Hematopoietic multipotent progenitor cell treated with erythropoietin and hydrocortisone succinate and interleukin-3 and kit ligand, for 17 days (in vitro differentiated cells): ENCODE measurements at places on chromosomes 6 and 20.
A peak's percentile ranks its signal among the peaks of the same experiment; 100 is the strongest.

- peak; percentile 60 for DNase-seq
These were observed 100.0 kb upstream of the RIPOR2 start for GRCh38 chr6:25035512-25036435.

DNA sequence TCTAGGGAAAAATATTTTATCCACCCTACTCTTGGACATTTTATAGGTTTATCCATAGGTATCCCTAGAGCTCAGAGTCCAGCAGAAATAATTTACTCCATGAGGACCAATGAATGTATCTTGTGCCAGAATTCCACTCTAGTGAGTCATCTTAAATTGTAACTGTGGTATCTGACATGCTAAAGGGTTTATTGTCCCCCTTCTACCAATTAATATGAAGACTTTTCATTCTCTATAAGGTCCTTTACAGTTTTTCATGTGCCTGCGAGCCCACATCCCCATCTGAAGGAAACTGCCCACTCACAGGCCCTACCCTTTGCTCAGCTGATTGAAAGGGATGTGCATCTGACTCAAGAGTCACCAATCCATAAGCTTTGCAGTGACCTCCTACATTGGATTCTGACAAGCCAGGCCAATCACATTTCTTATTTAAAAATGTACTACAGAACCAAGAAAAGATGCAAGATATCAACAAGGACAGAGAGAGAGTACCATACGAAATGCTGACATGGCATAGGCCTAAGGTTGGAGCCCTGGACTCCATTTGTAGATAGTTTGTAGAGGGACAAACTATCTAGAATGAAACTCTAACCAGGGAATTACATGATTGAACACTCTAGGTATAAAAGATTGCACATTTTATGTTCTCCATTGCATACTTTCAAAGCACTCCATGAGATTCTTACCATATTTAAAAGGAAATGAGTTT, 93.4 kb upstream of the DEFB112 start:
- no peak for DNase-seq

DNA sequence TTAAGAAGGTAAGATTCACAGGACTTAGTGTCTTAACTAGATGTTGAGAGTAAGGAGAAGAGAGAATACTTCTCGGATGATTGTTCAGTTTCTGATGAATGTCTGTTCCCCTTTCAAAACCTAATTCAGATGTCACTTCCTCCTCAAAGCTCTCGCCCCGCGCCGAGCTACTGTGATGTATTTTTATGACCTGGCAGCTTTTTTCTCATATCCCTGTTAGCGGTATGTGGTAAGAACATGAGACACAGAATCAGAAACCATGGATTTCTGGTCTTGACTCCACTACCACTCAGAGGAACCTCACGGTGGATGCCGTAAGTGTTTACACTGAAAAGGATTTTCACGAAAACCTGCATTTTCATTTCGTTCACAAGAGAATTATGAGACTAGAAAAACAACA, 48.4 kb downstream of the CEP43 start:
- no peak for DNase-seq

GRCh38 chr20:15036948-15037347, 699.5 kb upstream of the FLRT3 start:
- no peak for DNase-seq

- no peak for DNase-seq
These were observed 83.1 kb downstream of the IYD start for GRCh38 chr6:150451807-150452427.

DNA sequence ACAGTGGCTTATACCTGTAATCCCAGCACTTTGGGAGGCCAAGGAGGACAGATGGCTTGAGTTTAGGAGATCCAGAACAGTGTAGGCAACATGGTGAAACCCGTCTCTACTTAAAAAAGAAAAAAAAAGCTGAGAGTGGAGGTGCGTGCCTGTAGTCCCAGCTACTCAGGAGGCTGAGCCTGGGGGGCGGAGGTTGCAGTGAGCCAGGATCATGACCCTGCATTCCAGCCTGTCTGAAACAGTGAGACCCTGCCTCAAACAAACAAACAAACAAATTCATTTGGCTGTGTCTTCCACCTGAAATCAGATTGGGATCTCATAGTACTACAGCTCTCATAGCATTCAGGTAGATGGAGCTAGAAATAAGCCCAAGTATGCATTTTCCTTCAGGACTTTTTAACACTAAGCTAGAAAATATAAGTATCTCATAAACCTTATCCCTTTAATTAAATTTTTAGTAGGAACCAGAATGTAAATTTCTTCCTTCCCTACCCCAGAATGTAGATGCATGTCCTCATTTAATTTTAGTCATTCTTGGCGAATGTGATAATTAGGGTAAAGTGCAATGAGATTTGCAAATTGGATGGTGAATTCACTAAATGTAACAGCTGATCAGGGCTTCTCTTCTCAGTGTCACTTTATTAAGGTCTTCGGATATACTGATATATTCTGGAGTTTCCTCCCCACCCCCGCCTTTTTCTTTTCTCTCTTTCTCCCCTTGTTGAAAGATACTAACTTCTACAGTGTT, 190.4 kb downstream of the CDKAL1 start:
- no peak for DNase-seq

DNA sequence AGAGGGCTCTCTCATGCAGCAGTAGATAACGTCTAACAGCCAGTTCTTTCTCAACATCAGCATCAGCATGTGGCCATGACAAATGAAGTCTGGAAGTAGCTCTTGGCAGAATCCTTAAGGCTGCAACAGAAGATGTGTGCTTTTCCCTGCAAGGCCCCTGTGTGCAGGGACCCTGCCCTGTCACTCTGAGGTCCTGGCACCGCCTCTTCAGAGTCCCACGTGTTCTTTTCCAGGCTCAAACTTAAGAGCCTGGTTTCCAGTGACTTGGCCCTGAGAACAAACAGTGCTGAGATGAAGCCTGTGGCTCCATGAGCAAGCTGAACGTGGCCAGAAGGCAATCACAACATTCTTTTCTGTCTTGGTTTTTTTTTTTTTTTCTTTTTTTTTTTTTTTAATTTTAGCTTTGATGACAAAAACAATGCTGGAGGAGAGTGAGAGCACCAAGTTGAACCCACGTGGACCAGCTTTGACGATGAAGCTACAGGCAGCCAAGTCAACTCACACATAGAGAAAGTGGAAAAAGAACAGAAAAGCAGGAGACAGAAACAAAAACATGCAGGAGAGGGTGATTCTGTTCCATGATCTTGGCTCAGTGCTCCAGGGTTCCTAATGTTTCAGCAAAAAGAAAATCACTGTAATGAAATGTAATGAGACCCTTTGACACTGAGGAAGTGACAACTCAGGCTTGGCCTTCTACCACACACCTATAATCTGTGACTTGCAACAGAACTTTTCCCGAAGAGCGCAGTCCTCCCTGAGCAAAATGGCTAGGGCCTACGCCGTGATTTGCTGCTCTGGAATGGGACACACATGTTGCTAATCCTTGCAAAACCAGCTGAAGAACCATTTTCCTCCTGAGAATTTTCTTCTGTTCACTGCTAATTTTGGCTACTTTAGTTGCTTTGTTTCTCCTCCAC, 86.1 kb downstream of the FOXC1 start:
- no peak for DNase-seq

DNA sequence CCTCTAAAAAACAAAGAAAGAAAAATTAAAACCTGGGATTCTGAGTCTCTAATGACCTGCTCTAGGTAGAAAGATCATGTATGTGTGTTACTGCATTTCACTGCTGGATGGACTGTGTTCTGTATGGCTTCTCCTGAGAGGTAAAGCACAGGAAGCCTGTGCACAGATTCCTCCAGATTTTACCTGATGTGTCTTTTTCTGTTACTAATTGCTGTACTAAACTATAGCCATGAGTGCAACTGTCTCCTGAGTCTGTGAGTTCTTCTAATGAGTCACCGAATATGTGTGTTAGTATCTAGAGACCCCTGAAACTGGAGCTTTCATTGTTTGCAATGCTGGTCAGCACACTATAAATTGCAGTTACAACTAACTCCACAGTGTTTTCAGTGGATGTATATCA, 270.8 kb downstream of the CDKAL1 start:
- no peak for DNase-seq

- no peak for DNase-seq
These were observed 95.6 kb downstream of the CTNNBL1 start for GRCh38 chr20:37789408-37789807.

DNA sequence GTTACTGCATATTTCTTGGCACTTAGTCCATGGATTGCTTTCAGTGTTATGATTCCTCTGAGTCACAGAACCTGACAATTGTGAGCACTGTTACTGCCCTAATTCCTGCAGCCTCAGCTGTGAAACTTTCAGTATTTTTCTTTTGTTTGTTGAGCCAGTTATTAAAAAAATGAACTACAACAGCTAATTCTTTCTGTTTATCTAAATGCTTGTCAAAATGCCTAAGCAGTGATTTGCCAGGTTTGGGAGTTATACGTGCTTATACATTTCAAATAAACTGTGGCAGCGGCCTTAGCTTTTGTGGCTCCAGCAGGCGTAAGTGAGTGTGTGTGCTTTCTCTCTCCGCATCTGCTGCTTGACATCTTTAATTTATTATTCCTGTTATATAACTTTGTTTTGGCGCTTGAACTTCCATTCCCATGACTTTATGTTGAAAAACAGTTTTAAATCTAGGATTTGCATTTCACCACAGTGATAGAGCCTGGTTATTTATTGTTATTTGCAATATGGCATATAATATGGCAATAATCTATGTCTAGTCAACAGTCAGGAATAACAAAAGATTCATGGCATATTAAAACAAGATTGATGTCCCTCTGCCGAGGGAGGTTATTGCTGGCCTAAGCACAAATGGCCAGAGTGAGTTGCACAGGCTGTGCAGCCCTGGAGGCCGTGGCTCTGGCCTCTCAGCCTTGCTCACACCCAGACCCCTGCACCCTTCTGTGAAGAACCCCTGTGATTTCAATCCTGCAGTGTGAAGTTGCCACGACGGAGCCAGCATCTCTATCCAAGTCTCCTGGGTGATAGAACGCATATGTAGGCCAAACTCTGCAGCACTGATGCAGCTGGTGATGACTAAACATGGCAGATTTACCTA, 303.4 kb downstream of the THBS2 start:
- DNase-seq = no peak

GRCh38 chr6:75619230-75619899, 17.7 kb downstream of the SENP6 start:
- no peak for DNase-seq

DNA sequence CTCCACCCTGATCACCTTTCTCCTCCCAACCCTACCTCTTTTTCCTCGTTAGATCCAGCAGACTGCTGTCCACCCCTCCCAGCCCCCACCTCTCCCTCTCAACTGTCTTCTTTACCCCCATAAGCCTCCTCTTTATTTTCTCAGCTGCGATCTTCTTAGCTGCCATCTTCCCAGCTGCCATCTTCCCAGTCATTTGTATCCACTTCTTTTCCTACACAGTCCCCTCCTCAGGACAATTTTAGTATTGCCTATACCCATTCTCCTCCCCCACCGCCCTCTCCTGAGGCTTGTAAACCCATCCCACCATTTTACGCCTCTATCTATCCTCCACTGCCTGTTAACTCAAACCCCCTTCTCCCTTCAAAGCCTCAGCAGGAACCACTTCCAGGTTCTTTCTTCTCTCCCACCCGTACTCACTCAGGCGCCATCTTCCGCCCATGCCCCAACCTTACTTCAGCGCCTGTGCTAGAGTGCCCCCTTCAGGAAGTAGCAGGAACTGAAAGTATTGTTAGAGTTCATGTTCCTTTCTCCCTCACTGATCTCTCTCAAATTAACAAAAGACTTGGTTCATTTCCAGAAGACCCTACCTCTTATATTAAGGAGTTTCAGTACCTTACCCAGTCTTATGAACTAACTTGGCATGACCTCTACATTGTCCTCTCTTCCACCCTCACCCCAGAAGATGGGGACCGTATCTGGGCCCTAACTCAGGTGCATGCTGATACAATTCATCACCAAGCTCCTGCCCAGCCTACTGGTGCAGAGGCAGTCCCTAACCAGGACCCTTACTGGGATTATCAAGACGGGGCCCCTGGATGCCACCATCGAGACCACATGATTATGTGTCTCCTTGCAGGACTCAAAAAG, 236.0 kb downstream of the ADGRG6 start:
- DNase-seq = peak; percentile 8

DNA sequence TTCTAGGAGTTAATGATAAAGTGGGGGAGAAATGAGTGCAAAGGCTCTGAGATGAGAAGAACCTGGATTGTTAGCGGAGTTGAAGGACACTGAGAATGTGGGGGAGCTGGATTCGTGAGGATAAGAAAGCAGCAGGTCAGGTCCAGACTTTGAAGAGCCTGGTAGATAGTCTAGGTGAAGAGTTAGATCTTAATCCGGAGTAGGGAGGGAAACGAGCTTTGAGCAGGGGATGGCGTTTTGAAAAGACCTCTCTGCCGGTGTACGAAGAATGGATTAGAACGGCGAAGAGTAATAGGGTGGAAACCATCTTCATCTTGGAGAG, 487 bp upstream of the PHF20 start:
- no peak for DNase-seq

- no peak for DNase-seq
These were observed 212.9 kb downstream of the COL19A1 start for GRCh38 chr6:70079241-70079640.

GRCh38 chr20:33280000-33280680, 2.9 kb upstream of the BPIFB1 start:
- no peak for DNase-seq

DNA sequence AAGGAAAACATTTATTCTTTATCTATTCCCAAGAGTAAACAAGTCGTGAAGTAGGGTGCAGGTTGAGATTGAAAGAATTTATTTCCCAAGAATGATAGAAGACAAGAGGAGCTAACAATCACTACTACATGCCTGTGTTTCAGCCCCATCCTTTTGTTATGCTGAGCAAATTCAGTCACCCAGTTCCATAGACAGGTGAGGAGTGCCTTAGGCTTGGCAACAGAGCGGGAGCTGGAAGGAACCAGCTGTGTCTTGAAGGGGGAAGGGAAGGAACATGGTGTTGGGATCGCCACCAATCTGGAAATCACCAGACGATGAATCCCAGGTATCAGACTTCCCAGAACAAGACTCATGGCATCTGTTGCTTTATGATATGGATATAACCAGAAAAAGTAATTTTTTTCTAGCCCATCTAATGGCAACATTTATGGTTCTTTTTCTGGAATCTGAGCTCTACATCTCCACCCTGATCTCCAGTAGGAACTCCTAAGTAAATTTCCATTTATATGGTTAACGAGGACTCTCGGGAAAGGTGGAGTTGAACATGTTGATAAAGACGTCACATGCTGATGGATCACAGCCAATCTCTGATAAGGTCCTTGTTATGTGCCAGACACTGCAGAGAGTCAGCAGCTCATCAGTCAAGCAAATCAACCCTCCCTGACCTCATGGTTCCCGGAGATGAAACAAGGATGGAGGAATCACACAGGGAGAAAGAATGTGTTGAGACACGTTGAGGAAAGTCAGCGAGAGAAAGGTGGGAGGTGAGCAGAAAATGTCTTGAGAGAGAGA, 344.9 kb downstream of the SMOC2 start:
- DNase-seq = no peak

DNA sequence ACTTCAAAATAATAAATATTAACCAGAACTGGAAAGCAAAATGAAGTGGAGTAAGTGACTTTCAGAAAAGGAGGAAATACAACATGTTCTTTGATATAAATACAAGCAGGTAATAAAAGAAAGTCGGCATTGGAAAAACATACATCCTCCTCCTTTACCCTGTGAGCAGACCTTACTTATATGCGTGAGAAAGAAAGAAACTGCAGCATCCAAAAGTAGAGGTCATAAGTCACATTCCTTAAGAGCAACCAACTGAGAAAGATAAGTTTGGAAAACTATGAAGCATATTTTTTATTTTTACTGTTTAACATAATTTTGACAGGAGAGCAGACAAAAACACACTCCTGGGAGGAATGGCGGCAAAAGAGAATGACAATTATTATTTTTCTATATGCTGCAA, 155.5 kb downstream of the HACE1 start:
- DNase-seq = no peak
